Left renal cortex interstitium (tissue), 4 donors: ENCODE measurements at places on chromosomes 11 and 22. TPM values are rescaled to one million over a fixed set of nuclear protein-coding genes. Genes with fewer than 3 reads are reported as not detected.

DNA sequence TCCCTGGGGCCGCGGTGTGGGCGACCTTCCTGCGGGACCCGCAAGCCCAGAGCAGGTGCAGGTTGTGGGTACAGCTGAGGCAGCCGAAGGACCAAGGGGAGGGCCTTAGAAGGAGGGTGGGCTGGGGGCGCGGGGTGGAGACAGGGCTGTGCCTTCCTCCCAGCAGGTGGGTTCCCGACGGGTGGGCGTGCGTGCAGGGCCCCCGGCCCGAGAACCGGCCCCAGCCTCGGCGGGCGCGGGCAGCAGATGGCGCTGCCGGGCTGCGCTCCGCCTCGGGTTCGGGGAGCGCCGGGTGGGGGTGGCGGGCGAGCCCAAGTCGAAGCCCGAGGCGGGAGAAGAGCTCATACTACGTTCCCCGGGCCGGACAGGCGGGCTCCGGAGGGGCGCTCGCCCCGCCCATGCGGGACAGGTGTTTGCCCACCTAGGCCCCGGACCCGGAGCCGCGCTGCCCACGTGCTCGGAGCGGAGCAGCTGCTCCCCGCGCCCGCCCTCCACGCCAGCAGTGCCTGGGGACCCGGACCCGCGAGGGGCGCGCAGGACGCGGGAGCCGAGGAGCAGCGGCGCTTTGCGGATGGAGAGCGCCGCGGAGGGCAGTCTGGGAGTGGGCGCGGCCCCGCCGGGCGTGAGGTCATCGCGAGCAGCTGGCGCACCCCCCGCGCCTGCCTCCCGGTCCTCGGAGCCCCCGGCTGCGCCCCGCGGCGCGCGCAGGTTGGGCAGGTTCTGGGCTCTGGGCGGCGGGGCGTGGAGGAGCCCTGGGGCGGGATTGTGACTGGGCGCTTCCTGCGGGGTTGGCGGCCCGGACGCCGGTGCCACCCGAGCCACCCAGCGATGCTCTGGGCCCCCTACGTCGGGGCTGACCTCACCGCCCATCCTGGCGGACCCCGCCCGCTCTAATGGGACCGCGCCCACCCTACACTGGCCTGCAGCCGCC lies 25.3 kb downstream of the DUSP8 start:
- no peak for DNase-seq

Gene OR2AG2
- polyA plus RNA-seq = 0.04 TPM

DNA sequence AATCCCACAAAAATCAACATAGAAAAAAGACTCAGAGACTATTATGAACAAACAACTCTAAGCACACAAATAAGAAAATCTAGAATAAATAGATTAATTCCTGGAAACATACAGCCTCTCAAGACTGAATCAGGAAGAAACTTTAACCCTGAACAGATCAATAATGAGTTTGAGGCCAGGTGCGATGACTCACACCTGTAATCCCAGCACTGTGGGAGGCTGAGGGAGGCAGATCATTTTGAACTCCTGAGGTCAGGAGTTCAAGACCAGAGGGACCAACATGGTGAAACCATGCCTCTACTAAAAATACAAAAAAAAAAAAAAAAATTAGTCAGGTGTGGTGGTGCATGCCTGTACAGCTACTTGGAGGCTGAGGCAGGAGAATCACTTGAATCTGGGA lies 499.5 kb upstream of the LUZP2 start:
- no peak for DNase-seq

DNA sequence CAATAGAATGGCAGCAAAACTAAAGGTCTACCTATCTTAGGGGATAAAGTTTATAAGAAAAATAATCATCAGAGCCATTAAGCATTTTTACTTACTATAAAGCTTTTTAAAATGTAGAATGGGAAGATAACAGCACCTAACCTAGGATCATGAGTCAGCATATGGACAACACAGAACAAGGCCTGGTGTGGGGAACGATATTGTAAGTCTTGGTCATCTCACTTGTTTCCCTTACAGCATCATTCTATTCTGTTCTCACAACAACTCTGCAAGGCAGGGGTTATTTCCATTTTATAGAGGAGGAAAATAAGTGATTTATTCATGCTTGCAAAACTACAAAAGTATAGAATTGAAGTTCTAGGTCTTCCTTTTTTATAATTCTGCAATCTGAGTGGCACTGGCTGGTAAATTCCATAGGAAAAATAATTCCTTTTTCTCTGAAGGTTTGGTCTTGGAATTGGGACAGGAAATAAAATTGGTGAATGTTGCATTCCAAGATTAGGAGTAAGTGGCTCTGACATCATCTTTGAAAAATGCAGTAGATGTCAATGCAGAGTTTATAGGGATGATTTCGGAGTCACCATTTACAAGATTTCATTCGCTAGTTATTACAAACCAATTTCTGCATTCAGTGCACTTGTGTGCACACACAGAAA lies 423.0 kb downstream of the DYNC2H1 start:
- DNase-seq = no peak

GRCh38 chr11:128926000-128926399 lies 16.7 kb downstream of the TP53AIP1 start:
- DNase-seq = no peak

Gene ZC3H7B
- polyA plus RNA-seq = 103 TPM

DNA sequence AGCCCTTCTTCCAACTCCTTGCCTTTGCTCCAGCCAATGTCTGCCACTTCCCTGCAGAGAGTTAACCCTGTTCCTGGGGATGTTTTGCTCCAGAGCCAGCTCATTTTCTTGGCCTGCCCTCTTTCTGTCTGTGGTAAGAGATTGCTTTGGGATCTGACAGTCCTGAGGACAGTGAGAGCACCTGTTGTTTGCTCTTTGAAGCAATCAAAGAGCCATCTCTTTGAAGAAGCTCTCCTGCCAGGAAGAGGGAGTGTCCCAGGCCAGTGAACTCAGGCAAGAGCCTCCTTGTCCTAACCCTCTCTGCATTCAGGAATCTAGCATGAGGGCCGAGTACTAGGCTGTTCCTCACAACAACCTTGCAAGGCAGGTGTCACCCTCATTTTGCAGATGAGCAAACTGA lies 42.2 kb downstream of the TRAF6 start:
- DNase-seq = no peak

Gene PLAAT4
- 8.5 TPM for polyA plus RNA-seq

Gene GPHA2
- polyA plus RNA-seq = 1.9 TPM

DNA sequence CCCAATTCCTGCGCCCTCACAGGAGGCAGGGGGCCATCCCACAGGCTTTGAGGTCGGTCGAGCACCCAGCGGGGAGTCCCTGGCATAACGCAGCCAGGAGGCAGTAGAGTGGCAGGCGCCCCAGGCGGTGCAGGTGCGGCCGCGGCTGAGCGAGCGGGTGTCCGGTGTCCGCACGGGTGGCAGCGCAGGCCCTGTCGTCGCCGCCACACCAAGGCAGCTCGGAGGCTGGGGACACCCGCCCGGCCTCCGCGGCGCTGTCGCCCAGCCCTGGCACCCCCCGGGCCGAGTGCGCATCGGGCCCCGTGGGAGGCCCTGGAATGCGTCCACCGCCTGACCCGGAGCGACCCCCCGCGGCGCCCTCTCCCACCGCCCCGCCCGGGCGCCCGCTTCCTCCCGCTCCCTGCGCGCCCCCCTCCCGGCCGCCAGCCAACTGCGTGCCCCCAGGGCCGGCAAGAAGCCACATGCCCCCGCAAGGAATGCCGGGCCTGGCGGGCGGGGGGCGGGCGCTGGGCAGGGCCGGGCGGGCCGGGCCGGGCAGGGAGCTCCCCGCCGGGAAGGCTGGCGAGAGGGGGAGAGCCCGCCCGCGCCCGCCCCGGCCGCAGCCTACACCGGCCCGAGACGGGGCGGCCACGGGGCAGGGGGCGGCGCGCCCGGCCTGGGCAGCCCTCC lies 33.9 kb downstream of the PRDM11 start:
- peak; percentile 24 for DNase-seq

GRCh38 chr22:39396797-39397195 lies 2.8 kb upstream of the TAB1 start:
- DNase-seq = no peak

- DNase-seq = no peak
Measured at GRCh38 chr22:44139773-44140172, 41.0 kb upstream of the PARVG start.

DNA sequence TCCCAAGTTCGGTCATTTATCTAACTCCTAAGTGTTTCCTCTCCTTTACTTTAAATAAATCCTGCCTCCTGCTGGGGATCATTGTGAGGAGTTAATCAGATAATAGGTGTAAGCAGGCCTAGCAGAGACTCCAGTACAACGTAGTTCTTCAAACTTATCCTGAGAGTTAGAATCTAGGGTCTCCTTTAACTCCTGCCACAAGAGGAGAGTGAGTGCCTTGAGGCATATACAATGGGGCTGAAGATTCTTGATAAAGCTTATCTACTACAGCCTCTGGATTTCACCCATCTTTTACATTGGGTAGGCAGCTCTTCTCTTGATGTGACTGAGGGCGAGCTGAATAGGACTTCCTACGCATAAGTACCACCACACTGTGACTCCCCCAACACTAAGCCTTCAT lies 3.1 kb upstream of the GALNT18 start:
- DNase-seq = no peak

DNA sequence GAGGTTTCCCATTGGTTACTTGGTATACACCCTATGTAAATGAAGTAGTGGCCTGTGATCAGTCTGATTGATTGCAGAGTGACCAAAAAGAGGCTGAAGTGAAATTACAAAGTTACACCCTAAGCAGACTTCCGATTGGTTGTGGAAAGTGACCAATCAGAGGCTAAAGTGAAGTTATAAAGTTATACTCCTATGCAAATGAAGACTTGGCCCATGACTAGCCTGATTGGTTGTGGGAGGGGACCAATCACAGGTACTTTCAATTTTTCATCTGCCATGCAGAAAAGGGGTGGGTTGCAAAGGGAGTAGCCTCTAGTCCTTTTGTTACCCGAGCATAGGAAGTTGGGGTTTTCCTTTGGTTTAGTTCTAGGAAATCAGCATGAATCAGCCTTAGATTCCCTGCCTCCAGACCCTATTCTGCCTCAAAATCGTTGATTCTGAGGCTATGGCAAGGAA lies 18.1 kb upstream of the CSTF3 start:
- no peak for DNase-seq

Gene OR5A1
- 0.05 TPM for polyA plus RNA-seq

Gene OR9G1
- not detected for polyA plus RNA-seq

DNA sequence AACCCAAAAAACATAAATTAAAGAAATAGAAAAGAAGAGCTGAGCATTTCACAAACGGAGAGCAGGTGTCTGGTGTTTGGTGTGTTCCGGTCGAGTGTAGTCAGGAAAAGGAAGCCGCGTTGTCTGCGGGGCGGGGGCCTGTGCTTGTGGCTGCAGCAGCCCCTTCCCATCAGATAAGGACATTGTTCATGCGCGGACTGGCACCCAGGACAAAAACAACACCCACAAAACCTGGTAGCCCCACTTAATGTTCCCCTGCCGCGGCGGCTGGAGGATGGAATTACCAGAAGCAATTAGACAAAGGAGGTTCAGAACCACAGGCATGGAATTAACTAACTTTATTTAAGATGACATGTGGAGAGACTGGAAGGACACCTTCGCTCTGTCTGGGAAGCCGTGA lies 29.9 kb downstream of the KRTAP5-5 start:
- no peak for DNase-seq

DNA sequence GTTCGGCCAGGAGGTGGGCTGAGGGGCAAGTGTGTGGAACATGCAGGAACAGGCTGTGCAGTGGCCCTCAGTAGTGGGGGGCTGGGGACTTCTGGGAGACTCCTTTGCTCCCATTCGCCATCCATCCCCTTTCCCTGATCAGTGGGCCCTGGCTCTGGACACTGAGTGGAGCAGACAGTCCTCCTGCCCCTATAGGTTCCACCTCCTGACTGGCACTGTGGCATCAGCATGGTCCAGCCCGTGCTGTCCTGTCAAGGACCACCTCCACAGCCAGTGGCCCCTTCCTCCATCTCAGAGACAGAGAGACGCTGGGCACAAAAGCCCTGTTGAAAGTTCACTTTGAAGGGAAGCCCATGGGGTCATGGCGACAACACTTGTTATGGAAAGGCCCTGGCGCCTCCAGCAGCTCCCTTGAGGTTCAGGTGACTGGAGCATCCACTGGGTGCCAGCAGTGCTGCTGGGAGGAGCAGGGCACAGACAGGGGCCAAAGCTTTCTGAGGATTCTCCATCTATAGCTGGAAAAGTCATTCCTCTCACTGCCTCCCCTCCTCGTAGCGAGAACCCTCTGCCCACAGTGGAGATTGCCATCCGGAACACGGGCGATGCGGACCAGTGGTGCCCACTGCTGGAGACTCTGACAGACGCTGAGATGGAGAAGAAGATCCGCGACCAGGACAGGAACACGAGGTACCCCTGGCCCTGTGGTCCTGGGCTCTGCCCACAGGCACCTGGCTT lies 5.6 kb downstream of the DERL3 start:
- no peak for DNase-seq

Gene ANO1
- 25.0 TPM for polyA plus RNA-seq

DNA sequence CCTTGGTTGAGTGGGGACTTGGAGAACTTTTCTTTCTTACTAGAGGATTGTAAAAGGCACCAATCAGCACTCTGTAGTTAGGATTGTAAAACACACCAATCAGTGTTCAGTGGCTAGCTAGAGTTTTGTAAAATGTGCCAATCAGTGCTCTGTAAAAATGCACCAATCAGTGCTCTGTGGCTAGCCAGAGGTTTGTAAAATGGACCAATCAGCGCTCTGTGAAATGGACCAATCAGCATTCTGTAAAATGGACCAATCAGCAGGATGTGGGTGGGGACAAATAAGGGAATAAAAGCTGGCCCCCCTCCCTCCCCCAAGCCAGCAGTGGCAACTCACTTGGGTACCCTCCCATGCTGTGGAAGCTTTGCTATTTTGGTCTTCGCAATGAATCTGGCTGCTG lies 5.5 kb upstream of the DRG1 start:
- no peak for DNase-seq

DNA sequence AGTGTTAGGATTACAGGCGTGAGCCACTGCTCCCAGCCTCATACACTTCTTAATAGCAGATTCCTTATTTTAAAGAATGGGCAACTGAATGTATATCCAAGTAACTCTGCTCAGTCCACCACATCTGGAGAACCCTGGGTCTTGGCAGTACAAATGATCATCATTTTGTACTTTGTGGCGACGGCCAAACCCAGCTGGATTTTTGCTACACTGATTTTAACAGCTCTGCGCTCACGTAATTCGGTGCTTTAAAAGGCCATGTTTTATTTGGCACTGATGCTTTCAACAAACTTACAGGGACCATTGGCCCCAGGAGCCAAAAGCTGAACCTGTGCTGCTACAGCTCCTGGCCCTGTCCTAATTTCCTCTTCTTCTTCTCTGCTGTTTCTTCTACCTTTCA lies 60.8 kb upstream of the PDE3B start:
- no peak for DNase-seq

GRCh38 chr11:93744669-93745004 lies 3.2 kb downstream of the C11orf54 start:
- no peak for DNase-seq

GRCh38 chr11:73862986-73863385 lies 13.7 kb downstream of the COA4 start:
- no peak for DNase-seq

GRCh38 chr11:62077132-62077531 lies 46.7 kb upstream of the INCENP start:
- DNase-seq = no peak
